ENCODE measurements at places on chromosomes 12 and 14.

GRCh38 chr14:73258845-73259611, 21.7 kb downstream of the PAPLN start:
- DNase-seq = no peak

- DNase-seq = no peak
These were observed 117.8 kb upstream of the COCH start for GRCh38 chr14:30756594-30756993.

DNA sequence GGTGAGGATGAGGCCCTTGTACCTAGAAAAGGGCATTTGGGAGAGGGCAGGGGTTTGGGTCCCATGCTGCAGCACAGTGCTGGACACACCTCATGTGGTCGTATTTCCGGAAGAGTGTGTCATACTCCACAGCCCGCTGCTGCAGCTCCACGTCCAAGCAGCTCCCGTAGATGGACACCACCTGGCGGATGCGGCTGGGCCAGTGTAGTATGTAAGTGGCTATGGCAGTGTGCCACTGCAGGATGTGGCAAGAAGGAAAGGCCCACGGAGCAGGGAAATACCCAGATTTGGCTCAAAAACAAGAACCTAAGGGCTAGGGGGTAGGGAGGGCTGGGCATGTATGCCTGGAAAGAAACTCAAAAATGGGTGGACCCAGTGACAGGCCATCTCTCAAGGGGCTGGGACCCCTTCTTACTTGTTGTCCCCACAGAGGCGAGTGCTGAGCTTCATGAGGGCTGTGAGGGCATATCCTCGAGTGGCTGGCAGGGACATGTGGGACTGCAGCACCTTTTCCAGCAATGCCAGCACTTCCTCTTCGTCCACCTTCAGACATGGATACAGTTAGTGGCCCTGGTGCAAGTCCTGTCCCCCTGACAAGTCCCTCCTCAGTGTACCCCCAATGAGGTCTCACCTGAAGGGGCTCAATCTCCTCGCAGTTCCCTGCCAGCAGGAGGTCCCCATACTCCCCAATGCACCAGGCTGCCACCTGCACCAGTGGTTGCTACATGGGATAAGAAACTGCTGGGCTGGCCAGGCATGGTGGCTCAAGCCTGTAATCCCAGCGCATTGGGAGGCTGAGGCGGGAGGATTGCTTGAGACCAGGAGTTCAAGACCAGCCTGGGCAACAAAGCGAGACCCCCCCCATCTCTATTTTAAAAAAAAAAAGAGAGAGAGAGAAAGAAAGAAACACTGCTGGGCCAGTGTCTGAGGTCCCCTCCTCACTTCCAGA, 5.4 kb downstream of the AP1G2 start:
- no peak for DNase-seq

- no peak for DNase-seq
These were observed at the start of gene C12orf56 for GRCh38 chr12:64390275-64390851. Gene C12orf56 (minus strand): TSS chr12:64390758. CDS start chr12:64390565, 193 bp downstream.

DNA sequence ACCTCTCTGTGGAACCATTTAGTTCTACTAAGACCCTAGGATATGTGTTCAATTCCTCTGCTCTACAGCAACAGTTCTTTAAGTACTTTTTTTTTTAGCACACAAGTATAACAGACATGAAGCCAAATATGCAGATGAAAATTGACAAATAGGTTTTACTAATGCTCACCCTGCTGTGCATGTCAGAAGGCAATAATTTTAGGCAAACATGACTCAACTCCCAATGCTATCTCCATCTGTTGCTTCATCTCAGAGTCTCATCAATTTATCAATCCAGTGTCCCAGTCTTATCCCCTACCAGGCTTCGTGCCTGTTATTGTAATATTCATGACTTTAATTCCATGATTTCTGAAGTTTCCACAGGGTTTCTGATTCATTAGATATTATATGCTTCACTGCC, 57.7 kb downstream of the DBX2 start:
- DNase-seq = no peak

- DNase-seq = no peak
These were observed 171.0 kb upstream of the DAAM1 start for GRCh38 chr14:59017285-59017965.

- DNase-seq = no peak
These were observed 10.7 kb downstream of the SCARB1 start for GRCh38 chr12:124852911-124853427.

- DNase-seq = no peak
These were observed 71.8 kb downstream of the NINJ2 start for GRCh38 chr12:591167-592023.

DNA sequence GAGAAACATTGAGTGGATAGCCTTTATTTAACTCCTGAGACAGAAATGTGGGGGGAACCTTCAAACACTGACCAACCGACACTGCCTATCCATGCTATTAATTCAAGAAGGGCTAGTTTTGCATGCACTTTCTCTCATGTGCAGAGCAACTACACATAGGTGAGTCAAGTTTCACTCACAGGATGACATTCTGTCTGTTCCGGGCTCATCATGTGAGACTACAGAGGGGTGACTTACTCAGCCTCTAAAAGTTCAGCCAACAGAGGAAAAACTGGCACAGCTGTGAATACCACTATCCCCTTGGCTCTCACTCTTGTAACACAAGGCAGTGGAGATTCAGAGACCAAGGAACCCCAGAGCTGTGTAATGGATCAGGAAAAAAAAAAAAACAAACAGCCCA, 13.3 kb downstream of the BEST3 start:
- no peak for DNase-seq

GRCh38 chr12:82818271-82819035, 131.7 kb downstream of the TMTC2 start:
- DNase-seq = no peak

DNA sequence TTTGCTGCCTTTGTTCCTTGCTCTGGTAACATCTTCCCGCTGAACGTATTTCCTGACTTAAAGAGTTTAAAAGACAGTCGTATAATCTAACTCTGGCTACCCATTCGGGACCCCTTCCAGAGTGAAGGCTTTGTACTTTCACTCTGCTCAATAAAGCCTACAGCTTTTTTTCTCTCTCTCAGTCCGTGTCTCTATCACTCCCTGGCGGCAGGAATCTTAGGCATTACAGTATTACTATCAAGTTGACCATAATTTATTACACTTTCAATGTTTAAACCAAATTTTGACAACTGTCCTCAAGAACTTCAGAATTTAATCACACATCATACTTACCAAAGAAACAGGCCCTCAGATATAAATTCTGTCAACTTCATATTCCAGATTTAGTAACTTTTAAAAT, 967.9 kb downstream of the FSCB start:
- DNase-seq = no peak

GRCh38 chr12:6280053-6280469, 30.4 kb upstream of the PLEKHG6 start:
- DNase-seq = no peak

DNA sequence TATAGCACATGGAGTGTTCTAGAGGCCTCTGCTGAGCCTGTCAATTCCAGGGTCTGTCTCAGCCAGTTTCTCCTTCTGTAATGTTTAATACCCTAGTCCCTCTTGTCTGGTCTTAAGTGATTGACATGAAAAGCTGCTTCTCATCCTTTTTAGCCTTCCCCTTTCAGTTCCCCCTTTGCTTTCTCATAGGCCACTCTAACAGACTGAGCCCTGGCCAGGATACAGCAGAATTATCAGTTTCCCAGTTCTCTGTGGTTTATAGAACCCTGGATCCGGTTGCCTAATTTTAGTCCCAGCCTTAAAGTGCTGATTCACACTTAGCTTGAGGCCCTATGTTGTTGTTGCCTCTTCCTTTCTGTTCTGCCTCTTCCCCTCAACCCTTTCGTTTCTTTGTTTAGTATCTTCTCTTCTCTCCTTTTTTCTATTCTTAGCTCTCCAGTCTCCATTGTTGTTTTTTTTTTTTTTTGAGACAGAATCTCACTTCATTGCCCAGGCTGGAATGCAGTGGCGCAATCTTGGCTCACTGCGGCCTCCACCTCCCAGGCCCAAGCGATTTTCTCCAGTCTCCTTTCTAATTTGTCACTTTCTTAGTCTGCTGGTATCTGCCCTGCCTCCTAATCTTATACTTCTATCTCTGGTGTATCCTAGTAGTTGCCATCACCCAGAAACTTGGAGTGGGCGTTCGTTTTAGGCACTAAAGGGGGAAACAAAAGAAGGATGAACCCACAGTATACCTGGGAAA, 2.9 kb upstream of the BIN2 start:
- DNase-seq = no peak

All from activated gamma-delta T cell (primary cell).